CD4-positive, alpha-beta T cell treated with Interferon alpha-2 for 1 hour (primary cell): ENCODE measurements at places on chromosomes 13 and 19.
A peak's percentile ranks its signal among the peaks of the same experiment; 100 is the strongest.

DNA sequence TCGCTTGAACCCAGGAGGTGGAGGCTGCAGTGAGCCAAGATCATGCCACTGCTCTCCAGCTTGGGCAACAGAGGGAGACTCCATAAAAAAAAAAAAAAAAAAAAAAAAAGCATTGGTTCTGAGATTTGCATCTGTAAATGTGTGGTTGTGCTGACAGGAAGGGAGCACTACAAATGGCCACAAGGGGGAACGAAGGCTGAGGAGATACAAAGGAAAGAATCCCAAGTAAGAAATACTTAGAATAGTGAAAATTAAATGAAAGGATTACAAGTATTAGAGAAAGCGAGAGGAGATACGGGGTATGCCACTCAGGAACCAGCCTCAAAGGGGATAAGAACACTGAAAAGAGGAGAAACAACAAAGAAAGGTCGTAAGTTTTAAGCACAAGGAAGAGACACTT, 284.9 kb downstream of the KLF12 start:
- peak; percentile 49 for DNase-seq

DNA sequence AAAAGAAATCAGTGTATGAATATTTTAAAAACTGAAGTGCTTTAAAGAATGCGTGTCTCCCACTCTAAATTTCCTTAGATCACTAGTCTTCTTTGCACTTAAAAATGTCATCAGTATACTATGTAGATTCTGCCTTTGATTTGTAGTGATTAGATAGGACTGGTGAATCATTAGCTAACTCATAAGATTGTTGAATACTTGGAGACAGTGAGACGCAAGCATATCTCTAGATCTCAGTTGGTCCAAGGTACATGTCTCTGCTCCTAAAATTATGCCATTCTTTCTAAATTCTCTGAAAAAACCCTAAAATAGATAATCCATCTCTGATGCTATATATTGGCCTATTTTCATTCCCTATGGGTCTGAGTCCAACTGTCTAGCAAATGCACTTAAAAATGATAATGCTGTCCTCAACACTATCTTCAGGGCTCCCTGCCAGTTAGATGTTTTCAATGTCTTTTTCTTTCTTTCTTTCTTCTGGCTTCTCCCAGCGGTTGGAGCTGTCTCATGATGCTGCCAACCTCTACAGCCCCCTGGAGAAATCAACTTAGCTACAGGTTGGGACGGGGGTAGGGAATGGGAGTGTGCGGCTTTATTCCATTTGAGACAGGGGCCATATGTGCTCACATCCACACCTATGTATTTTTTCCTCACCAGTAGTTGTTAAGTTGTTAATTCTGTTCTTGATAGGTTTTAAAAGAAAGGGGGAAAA, 301.0 kb downstream of the NDFIP2 start:
- no peak for DNase-seq

- DNase-seq, result no peak
Observed at GRCh38 chr13:101417043-101417406, 717 bp upstream of the NALCN start.

DNA sequence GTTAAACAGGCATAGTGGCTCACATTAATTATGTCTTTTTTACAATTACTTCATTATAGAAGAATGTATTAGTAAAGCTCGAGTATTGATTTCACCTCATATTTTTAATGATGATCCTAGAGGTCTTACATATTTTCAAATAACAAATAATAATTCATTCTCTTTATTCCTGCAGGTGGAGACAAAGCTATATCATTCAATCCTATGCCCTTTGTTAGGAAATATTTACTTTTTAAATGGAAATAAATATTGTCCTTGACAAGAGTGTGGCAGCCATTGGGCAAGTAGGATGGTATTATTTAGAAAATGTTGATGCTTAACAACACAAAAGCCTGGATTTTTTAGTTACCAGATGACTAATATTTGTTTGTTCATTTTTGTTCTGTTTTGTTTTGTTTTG, 127.6 kb downstream of the COG6 start:
- DNase-seq, result no peak

GRCh38 chr13:36919833-36920615, at the start of gene SMAD9:
Gene SMAD9, minus strand, starts transcription at chr13:36920238. Its CDS starts 40,549 bp downstream, at chr13:36879689.
- no peak for DNase-seq

DNA sequence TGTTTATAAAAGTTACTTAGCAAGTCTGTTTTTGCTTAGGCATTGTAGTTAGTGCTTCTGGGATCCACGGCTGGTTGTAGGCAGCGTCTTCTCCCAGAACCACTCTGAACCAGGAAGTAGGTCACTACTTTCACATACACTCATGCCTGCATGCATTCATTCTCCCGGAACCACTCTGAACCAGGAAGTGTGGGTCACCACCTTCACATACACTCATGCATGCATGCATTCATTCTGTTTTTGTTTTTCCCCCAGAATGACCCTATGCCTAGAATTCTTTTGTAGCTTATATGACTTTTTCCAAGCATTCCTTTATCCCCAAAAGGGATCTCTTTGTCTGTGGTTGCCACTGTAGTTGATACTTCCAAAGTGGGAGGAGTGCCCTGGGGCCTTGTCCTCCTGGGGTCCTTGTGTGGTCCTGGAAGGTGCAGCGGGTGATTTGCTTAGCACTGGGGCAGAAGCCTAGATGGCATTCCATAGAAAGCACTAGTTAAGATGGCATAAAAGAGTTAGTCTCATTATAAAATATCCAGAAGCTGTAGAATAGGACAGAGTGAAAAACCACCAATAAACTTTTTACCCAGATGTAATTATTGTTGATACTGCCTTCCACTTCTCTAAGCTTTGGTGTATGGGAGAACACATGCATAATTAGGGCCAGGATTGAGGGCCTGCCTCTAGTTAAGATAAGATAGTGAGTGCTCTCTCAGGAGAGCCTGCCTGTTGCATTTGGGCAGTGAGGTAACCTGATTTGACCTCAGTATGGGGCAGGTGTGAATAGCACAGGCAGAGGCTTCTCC, 68.6 kb upstream of the TEX29 start:
- DNase-seq, result no peak

GRCh38 chr19:49489601-49490167, 2.3 kb downstream of the RPL13A start:
- DNase-seq, result peak; percentile 64

DNA sequence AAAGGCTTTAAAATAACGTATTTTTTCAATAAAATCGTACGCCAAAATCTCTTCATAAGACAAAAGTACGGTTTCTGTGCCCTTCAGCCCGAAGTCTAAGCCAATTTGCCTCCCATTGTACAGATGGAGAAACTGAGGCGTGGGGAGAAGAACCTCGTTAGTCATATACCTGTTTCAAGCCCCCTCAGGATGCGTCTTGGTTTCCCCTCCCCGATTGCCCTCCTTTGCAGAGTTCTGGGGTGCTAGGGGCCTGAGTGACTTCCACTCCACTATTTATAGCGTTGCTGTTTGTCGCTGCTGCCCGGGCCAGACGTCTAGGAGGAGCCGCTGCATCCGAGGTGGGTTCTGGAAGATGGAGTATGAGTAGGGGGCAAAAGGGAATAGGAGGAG, 2.3 kb upstream of the LTBP4 start:
- DNase-seq, result no peak

- no peak for DNase-seq
Observed at GRCh38 chr19:47363758-47364531, 14.8 kb downstream of the DHX34 start.

GRCh38 chr19:17933414-17934129, 757 bp downstream of the CCDC124 start:
- DNase-seq, result no peak

- no peak for DNase-seq
Observed at GRCh38 chr13:110394371-110394841, 87.3 kb downstream of the COL4A2 start.

- DNase-seq, result no peak
Observed at GRCh38 chr19:2484178-2484937, 8.4 kb downstream of the GADD45B start.

GRCh38 chr13:77034881-77035280, 7.9 kb upstream of the FBXL3 start:
- DNase-seq, result no peak

GRCh38 chr19:3065675-3066357, 3.5 kb upstream of the TLE5 start:
- DNase-seq, result peak; percentile 46

DNA sequence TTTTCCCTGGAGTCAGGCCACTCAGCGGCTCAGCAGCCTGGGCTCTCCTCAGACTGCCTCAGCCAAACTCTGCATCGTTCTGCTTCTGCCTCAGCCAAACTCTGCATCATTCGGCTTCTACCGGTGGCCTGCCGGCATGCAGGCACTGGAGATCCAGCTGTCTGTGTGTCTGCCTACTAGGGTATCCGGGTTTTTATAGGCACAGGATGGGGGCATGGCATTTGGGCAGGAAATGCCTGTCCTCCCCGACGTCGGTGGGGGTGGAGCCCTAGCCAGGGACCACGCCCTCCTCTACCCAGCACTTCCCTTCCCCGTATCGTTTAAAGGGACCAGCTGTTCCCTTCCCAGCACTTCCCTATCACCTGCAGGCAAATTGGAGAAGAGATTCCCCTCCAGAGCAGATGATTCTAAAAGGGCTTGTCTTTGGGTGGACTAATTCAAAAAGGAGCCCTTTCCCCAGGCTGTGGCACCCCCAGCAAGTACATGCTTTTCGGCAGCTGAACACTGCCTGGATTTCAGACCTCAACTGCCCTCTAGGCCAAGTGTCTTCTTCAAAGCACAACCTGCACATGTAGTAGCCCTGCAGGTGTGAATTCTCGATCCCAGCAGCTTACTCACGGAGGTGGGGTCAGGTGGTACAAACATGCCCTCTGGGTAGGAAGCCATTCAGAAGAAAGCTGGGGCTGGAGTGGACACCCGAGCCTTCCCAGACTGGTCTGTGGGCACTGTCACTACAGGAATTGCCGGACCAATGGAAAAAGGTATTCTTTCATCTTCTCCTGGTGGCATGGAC, 25.4 kb upstream of the GPR12 start:
- DNase-seq, result peak; percentile 79

DNA sequence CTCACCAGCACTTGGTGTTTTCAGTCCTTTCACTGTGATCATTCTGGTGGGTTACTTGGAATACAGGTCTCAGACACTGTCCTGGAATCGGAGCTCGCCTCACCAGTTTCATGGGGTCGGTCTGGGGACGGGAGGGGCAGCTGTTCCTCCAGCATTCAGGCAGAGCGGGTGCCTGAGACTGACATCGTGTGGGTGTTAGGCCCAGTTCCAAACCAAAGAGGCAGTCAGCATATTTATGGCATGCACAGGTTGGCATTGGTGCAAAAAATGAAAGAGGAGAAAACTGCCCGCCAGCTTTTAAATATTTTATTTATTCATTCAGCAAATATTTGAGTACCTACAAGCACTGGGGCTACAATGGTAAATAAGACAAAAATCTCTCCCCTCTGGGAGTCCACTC, 20.1 kb downstream of the PLEKHF1 start:
- DNase-seq, result no peak

GRCh38 chr19:18839465-18840287, 7.9 kb downstream of the UPF1 start:
- DNase-seq, result no peak

GRCh38 chr19:20365146-20365545, 198.1 kb downstream of the ZNF486 start:
- DNase-seq, result no peak

DNA sequence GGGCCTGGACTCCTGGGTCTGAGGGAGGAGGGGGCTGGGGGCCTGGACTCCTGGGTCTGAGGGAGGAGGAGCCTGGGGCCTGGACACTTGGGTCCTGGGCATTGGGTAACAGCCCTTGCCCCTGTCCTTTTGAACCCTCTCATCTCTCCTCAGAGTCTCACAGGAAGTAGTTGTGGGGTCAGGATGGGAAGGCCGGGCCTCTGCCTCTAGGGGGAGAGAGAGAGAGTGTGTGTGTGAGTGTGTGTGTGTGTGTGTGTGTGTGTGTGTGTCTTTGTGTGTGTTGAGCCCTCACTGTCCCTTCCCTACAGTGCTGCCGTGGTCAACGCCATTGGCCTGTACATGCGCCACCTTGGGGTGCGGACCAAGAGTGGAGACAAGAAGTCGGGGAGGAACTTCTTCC, 10.9 kb downstream of the ARHGEF1 start:
- DNase-seq, result peak; percentile 51

GRCh38 chr13:65028101-65028500, 2202.0 kb downstream of the PCDH9 start:
- DNase-seq, result no peak

- DNase-seq, result no peak
Observed at GRCh38 chr13:64675255-64675892, 2554.8 kb downstream of the PCDH9 start.

DNA sequence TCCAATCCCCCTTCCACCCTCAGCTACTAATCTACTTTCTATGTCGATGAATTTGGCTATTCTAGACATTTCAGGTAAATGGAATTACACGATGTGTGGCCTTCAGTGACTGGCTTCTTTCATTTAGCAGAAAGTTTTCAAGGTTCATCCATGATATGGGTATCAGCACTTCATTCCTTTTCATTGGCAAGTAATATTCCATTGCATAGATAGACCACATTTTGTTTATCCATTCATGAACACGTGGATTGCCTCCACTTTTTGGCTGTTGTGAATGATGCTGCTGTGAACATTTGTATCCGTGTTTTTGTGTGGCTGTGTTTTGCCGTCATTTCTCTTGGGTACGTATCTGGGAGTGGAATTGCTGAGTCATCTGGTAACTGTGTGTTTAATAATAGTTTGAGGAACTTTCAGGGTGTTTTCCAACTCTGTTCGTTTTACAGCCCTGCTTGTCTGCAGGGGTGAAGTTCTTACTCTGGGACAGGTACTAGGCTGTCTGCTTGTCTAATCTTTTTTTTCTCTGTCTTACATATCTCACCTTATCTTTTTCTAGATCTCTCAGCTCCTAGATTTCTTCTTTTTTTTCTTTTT, 32.5 kb downstream of the MARK4 start:
- DNase-seq, result no peak

GRCh38 chr19:33998302-33998701, 174.0 kb upstream of the LSM14A start:
- DNase-seq, result no peak

DNA sequence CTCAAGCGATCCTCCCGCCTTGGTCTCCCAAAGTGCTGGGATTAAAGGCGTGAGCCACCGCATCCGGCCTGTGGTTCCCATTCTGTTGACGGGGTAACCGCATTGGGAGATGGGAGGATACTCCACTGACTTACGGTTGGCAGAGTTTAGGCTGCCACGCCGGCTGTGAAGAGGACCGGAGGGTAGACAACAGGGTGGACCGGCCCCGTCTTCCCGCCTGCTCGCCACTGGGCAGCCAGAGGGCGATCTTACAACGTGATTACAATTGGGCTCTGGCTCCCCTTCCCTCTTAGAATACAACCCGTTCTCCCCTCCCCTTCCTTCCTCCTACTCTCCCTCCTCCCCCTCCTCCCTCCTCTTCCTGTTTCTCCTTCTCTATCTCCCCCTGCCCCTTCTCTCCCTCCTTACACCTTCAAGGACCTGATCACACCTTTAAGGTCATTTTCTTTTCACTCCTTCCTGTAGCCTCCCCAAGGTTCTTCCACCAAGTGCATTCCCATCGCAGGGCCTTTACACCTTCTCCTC, 957 bp upstream of the CCDC194 start:
- peak; percentile 79 for DNase-seq
